ENCODE measurements at places on chromosomes 6 and 20.
A peak's percentile ranks its signal among the peaks of the same experiment; 100 is the strongest.

GRCh38 chr20:1806456-1806855 is 88.8 kb upstream of the SIRPA start:
- no peak for DNase-seq

DNA sequence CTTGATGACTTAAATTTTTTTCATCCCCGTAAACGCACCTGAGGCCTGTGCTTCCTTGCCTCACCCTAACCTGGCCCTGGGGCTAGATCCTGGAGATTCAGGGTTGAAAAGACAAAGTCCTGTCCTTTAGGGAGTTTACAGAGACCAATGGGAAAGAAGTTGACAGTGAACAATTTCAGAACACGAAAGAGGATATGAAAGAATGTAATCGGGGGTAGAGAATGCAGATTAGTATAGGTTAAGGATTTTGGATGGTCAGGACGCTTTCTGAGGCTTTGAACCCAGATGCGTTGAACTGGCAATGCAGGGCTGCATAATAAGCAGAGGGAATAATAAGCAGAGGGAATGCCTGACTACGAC is 1.7 kb upstream of the FBXO5 start:
- DNase-seq = peak; percentile 20

GRCh38 chr6:46221222-46221793 is 50.5 kb upstream of the ENPP5 start:
- DNase-seq = peak; percentile 55

GRCh38 chr6:165774903-165775601 is 112.0 kb upstream of the PDE10A start:
- peak; percentile 3 for DNase-seq

DNA sequence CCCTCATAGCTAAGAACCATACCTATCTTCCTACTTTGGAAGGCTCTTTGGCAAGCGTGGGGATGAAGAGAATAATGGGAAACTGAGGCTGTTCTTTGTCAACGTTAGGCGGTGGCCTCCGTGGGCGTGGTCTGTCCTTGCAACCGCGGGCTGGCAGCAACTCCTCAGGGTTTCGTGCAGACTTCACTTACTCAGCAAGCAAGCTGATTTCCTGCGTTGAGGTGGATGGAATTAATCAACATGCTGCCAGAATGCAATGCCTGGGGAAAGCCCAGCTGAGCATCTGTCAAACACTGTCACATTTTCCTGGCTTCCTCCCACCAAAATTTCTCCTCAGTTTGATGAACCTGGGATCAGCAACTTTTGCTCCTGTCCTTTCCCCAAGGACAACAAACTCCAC is 9.2 kb upstream of the IL17F start:
- no peak for DNase-seq

- no peak for DNase-seq
These were observed 26.6 kb upstream of the KLHL31 start for GRCh38 chr6:53692172-53692571.

GRCh38 chr6:159797554-159797953 is 2.5 kb upstream of the PNLDC1 start:
- DNase-seq = no peak

GRCh38 chr20:24296477-24297261 is 172.8 kb upstream of the SYNDIG1 start:
- no peak for DNase-seq

- peak; percentile 72 for DNase-seq
These were observed 8.8 kb upstream of the SRSF6 start for GRCh38 chr20:43448748-43449535.

- DNase-seq = no peak
These were observed 88.1 kb downstream of the ERMARD start for GRCh38 chr6:169839493-169839892.

DNA sequence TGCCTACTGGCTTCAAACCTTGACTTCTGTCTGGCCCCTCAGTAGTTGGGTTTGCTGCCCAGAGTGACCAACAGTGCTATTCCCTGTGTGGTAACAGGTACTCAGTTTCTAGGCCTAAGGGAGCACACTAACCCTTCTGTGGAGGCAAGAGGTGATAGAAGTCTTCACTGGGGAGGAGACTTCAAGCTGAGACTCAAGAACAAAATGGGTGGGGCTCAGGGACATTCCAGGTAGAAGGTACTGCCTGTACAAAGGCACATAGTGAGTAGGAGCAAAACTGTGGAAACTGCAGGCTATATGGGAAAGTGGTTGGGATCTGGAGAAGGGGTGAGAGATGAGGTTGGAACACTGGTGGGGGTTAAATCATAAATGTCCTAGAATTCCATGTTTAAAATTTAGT is 2.3 kb upstream of the SCAND1 start:
- DNase-seq = no peak

DNA sequence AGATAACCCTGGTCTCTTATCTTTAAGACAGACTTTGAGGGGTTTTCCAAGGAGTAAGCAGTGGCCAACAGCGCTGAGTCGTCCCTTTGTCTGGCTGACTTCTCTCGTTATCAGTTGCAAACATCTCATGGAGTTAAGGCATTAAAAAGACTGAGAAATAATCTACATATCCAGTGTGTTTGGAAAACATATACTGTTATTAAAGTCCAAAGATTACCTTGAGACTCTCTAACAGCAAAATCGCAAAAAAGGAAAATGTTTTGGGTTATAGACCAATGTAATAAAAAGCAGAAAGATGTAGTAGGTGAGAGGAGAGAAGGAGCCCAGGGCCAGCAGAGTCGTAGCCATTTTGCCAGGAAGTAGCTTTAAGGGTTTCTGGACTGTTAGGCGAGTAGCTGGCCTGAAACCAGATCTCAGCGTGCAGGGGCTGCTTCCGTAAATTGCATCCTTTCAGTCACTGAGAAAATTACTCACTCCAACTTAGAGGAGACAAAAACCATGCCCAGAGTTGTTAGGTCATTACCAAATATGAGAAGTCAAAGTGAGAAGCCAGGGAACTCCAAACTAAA is 24.6 kb downstream of the MYLK4 start:
- DNase-seq = peak; percentile 88

DNA sequence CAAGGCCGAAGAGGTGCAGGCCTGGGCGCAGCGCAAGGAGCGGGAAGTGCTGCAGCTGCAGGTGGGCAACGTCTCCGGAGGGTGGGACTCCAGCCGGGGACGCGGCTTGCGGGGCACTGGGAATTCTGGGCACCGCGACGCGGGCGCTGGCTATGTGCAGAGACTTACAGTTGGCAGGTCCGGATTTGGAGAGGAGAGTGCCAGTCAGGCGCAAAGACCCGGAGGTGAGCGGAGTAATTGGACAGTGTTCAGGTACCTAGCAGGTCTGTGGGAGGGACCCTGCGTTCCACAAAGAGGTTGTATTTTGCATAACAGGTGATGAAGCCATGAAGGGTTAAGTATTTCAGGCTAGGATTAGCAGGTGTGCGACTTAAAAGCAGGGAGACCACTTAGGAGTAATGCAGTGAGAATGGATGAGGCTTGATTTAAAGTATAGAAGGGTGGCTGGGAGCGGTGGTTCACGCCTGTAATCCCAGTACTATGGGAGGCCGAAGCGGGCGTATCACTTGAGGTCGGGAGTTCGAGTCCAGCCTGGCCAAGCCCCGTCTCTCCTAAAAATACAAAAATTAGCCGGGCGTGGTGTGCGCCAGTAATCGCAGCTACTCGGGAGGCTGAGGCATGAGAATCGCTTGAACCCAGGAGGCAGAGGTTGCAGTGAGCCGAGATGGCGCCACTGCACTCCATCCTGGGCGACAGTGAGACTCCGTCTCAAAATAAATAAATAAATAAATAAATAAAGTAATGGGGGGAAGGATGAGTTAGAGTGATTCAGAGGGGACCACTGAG is 1.0 kb downstream of the MRPS26 start:
- peak; percentile 54 for DNase-seq

- no peak for DNase-seq
These were observed 61.5 kb downstream of the LYRM4 start for GRCh38 chr6:5199283-5199682.

- no peak for DNase-seq
These were observed 49.8 kb downstream of the KCTD20 start for GRCh38 chr6:36492621-36493020.

DNA sequence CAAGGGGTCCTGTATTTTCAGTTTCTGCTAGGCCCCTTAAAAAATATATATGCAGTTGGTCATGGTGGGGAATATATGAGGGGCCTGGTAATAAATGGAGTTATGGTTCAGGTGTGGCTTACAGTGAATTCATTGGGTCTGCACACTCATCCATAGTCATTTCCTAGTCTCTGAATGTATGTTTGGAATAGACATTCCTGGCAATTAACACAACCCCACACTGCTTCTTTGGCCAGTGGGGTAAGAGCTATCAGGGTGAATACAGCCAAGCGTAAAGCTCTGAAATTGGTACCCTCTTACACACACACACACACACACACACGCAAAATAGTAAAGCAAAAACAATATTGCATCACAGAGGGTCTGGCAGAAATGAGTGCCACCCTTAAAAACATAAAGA is 56.5 kb downstream of the QRSL1 start:
- no peak for DNase-seq
